BJ (cell line): ENCODE measurements at places on chromosomes 4 and X.

DNA sequence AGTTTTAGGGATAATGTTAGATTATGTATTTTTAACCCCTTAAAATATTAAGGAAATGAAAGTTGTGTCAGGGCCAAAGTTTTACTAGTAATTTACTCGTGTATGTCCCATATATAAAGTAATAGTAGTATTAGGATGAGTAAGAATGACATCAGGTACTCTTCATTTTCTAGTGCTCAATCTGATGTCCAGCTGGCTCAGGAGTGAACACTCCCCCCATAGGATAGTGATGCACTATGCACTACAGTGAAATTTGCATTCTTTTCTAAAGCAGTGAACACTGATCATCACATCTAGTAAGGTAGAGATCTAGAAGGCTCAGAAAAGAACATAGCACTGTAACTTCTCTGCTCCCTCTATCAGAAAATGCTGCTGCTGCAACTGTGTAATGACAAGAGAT lies 409.7 kb downstream of the GLUD2 start:
- no peak for DNase-seq

DNA sequence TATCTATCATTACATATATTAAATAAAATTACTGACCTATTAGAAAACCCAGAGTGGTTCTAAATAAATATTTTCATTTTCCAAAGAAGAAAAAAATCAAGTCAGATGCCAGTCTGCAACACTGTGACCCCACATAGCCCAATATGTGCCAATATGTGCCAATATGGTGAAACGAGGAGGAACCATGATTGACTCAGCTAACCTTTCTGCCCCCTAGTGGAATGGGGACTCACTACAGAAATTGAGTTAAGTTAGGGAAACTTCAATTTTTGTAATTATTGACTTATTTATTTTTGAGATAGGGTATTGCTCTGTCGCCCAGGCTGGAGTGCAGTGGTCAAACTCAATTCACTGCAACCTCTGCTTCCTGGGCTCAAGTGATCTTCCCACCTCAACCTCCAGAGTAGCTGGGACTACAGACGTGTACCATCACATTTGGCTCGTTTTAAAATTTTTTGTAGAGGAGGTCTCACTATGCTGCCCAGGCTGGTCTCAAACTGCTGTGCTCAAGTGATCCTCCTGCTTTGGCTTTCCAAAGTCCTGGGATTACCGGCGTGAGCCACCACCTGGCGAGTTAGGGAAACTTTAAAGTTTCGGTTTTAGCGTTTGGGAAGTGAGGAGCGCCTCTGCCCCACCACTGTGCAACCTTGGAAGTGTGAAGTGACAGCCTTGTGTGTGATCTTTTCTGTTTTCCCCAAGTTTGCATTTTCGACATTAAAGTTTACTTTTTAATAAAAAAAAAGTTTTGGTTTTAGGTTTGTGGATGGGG lies 116.8 kb upstream of the SHISA3 start:
- no peak for DNase-seq

- DNase-seq = no peak
These were observed 197.1 kb upstream of the MAGEB18 start for GRCh38 chrX:25941087-25941486.

- DNase-seq = no peak
These were observed 27.5 kb downstream of the CASK start for GRCh38 chrX:41895826-41896225.

- peak; percentile 31 for DNase-seq
These were observed 700.6 kb upstream of the PITX2 start for GRCh38 chr4:111323496-111323895.

GRCh38 chr4:183658362-183659028 lies 490 bp downstream of the RWDD4 start:
- DNase-seq = no peak

DNA sequence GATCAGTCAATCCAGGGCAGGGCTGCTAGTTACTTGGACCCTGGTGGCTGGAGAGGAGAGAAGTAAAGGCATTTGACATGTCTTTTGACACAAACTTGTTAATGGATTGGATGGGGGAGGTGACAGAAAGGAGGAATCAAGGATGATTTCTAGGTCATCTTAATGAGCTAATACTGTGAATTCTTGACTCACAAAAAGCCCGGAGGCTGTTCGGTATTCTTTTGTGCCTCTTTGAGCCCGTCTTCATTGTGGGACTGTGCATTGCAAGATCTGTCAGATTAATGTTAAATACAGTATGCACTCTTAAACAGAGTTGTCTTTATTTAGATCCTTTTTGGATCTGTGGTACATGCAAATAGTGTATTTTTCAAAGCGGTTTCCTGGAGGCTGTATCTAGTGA lies 25.1 kb downstream of the POLA1 start:
- no peak for DNase-seq

DNA sequence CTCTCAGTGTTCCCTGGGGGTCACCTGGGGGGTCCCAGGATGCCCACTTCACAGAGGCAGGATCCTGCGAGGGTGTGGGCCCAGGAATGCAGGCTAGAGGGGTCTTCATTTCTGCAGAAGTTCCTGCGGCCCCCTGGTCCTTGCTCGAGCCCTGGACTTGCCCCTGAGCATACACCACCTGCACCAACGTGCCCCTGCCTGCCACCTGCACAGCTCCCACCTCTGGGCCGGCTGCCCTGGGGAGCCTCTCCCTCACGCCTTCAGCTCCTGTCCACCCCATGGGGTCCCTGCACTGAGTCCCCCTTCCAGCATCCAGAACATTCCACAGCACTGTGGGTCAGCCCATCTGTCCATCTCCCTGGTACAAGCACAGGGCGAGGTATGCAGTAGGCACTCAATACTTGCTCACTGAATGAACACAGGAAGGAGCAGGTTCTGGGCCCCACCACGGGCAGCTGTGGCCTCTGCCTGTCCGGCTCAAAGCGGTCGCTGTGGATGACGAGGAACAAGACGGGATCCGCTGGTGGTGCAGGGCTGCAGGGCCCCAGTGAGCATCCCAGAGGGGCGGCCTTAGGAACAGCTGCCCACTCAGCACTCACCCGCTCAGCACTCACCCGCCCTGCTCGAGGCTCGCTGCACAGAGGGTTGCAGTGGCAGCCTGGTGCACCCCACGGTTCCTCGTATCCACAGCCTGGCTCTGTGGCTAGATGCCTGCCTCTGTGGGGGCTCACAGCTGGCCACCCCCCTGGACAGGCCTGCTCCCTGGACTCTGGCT lies 70.5 kb upstream of the MXD4 start:
- no peak for DNase-seq

GRCh38 chr4:40316782-40317635 lies 18.1 kb upstream of the CHRNA9 start:
- DNase-seq = peak; percentile 82

DNA sequence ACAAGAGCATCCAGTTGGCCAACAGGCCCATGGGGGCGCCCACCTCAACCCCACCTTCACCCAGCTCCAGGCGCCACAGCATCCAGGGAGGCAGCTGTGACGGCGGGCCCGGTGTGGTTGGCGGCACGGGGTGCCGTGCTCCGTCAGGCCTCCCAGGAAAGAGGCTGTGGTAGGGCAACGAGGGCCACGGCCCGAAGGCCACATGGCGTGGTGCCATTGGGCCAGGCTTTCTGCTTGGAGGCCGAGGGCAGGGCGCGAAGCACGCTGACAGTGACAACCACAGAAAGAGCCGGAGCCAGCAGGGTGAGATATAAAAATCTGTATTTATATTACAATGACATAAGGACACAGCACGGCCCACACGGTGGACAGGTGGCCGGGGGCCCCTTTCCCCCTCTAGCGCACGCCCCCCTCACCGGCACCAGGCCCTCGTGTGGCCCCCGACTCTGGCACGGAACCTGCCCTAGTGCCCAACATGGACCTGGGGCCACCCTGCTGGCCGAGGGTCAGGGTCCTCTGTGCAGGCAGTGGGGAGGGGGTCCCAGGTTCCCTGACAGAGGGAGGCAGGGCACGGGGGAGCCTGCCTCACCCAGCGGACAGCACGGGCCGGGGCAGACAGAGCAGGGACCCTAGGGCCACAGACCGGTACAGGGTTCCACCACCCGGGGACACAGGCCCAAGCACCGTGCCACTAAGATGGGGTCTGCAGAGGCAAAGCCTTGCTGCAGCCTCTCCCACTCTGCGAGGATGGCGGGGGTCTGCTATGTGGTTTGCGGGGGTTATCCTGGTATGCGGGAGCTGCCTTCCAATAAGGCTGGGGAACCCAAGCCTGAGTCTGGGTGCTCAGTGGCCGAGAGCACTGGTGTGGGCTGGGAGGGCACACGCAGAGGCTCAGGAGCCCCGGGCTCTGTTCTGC lies 5.5 kb upstream of the HAUS3 start:
- DNase-seq = no peak
